MCF 10A (cell line): ENCODE measurements at places on chromosomes 6 and 20. TPM values are rescaled to one million over a fixed set of nuclear protein-coding genes. Genes with fewer than 3 reads are reported as not detected.

GRCh38 chr6:40056865-40057264 is 122.6 kb upstream of the MOCS1 start:
- H3K4me1 ChIP-seq: no peaks in the 10 kb centered on the region
- H3K27me3 ChIP-seq: no peaks in the 10 kb centered on the region
- no peak for DNase-seq

The LPIN3 gene
- total RNA-seq: 16.5 and 18.9 TPM in 2 replicates

DNA sequence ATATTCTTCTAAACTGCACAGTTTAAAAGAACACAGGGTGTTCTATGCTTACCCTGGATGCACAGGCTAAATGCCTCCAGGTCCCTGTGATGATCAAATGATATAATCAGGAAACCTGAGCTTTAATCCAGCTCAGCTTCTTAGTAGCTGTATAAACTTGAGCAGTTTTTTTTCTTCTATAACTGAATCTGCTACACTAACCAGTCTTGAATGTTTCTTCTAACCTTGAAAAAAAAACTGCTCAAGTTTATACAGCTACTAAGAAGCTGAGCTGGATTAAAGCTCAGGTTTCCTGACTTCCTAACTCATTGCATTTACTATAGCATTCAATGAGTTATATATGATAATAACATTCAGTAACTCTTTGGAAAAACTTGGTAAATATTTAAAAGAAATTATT is 358.2 kb downstream of the CD109 start:
- no peaks in the 10 kb centered on the region for H3K36me3 ChIP-seq
- no peak overlapping the region for H3K27ac ChIP-seq
- no peaks in the 10 kb centered on the region for H3K27me3 ChIP-seq
- H3K4me1 ChIP-seq: no peaks in the 10 kb centered on the region
- H3K4me3 ChIP-seq: no peak overlapping the region

- H3K4me3 ChIP-seq: no peak overlapping the region
- no peak for DNase-seq
- H3K27ac ChIP-seq: no peak overlapping the region
- peaks cover 71% of the 10 kb centered on the region for H3K27me3 ChIP-seq
Measured at GRCh38 chr6:166289207-166290060, 18.8 kb downstream of the PRR18 start.

DNA sequence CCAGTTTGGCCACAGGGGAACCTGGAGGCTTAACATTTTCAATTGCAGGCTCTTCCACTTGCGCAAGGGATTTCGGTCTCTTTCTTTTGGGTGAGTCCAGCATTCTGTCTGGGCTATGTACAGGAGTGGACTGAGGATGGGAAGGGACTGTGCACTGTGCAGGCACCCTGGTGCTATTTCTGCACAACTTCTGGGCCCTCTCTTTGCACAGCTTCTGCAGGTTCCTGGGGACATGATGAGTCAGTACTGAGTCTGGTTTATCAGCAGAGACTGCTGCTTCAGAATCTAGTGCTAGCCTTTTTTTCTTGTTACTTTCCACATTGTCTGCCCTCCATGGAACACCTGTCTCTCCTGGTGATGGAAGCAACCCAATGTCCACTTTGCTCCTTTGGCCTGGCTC is 78.5 kb upstream of the ASF1A start:
- H3K4me1 ChIP-seq: peaks cover 6% of the 10 kb centered on the region
- H3K27me3 ChIP-seq: no peaks in the 10 kb centered on the region
- no peak overlapping the region for H3K27ac ChIP-seq
- no peak for DNase-seq
- H3K36me3 ChIP-seq: peaks cover 19% of the 10 kb centered on the region

DNA sequence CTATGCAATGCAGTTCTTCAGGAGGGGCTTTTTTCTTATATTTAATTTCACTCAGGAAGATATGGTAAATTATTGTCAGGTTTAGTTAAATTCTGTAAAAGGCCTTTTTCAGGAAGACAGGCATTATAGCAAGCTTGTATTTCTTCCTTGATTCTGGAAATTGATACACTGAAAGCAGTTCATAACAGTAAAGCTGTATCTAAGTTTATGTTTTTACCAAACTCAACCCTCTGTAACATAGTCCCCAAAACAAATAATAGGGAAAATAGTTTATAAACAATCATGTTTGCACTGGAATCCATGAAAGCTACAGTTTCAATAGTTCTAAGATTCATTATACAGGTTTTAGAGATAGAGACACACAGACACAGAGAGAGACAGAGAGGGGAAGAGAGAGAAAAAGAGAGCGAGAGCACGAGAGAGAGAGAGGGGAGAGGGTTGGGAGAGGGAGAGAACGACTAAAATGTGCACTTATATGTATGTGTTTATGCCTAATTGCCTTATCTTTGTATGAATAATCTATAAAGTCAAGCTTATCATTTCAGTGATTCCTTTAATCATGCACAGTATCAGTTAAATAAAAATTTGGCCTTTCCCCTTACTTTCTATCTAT is 454.4 kb downstream of the RFPL4B start:
- no peaks in the 10 kb centered on the region for H3K36me3 ChIP-seq
- H3K27me3 ChIP-seq: no peaks in the 10 kb centered on the region
- peaks cover 9% of the 10 kb centered on the region for H3K4me1 ChIP-seq

The LY6G5C gene
- 0.64 and 1.4 TPM in 2 replicates for total RNA-seq

The ECI2 gene
- total RNA-seq: 35.8 and 38.4 TPM in 2 replicates

The ULBP2 gene
- 3.1 and 5.2 TPM in 2 replicates for total RNA-seq

- H3K36me3 ChIP-seq: peaks cover 6% of the 10 kb centered on the region
- no peak overlapping the region for H3K4me3 ChIP-seq
- H3K4me1 ChIP-seq: peaks cover under 1% of the 10 kb centered on the region
- no peaks in the 10 kb centered on the region for H3K27me3 ChIP-seq
Measured at GRCh38 chr6:156839129-156839528, 62.0 kb downstream of the ARID1B start.

The NHLRC1 gene
- total RNA-seq: not detected in 2 replicates

The TRIM40 gene
- not detected in 2 replicates for total RNA-seq

- no peak overlapping the region for H3K27ac ChIP-seq
- H3K27me3 ChIP-seq: peaks cover 58% of the 10 kb centered on the region
Measured at GRCh38 chr20:1212607-1213396, 9.5 kb downstream of the C20orf202 start.
